AG08395 (cell line): ENCODE measurements at places on chromosomes 7 and 10.

GRCh38 chr10:102679596-102679995 is 34.6 kb downstream of the ARL3 start:
- no peak for DNase-seq

- no peak for DNase-seq
Observed at GRCh38 chr10:66353422-66353821, 572.4 kb upstream of the LRRTM3 start.

- peak; percentile 88 for DNase-seq
Observed at GRCh38 chr10:104054430-104054829, 31.2 kb downstream of the COL17A1 start.

DNA sequence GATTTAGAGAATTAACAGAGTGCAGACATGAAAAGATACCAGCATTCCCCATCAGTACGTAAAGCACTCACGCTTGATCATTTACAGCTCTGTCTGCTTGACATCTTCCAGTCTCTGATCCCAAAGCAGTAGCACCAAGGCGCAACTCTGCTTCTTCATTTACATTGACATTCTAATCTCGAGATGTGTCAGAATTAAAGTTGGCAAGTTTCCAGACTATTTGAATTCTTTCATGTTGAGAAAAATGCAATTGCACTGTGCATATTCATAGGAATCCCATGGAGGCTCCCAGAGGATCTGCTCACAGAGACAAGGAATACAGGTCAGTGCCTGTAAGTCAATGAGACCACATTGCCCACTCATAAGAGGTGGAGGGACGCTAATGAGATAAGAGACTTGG is 183.9 kb downstream of the LRRN3 start:
- DNase-seq = no peak

GRCh38 chr7:108415084-108415483 is 41.2 kb downstream of the NRCAM start:
- no peak for DNase-seq

- no peak for DNase-seq
Observed at GRCh38 chr10:131854579-131855335, 46.1 kb upstream of the PPP2R2D start.

- no peak for DNase-seq
Observed at GRCh38 chr7:119964788-119965542, 308.0 kb upstream of the KCND2 start.

- DNase-seq = no peak
Observed at GRCh38 chr10:65571011-65571570, 1354.7 kb upstream of the LRRTM3 start.

DNA sequence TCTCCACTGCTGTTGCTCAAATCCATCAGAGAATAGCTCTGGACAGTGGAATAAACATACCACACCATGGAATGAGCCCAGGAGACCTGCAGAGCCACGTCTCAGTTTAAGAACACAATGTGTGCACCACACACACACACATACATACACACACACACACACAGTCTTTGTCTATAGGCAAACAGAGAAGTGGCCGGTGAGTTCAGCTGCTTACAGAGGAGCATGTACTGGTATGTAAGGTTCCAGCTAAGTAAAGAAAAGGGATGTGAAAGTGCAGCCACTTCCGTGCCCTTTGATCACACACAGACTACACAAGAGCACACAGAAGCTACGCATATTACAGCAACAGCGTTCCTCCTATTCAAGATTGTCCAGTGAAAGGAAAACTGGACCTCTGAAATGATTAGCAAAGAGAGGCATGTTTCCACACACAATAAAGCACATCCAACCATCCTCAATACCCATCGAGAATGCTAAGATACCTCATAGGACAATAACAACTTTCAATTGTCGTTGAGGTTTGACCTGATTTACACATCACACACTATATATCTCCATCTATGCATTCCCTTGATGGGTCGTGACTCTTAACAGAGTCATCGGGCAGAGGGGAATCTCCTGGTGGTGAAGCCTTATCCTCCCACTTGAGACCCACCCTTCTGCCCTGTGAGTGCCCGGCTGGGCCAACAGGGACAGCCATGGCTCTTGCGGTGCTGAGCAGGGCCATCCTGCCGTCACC is 23.6 kb downstream of the SLC35B4 start:
- no peak for DNase-seq

DNA sequence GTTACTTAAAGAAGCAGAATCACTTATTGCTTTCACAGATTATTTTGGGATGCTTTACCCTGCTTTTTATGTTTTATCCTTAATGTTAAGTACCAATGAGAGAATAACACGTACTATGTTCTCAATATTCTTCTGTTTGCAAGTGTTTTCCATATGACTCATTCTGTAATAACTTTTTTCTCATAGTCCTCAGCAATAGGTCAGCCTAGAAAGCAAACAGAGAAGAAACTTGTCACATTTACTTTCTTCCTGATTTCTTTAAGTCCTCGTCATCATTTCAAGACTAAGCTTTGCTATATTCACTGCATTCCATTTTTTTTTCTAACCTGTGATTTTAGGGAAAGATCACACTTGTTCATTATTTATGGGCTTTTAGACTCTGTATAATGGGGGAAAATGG is 6.8 kb upstream of the AGR2 start:
- DNase-seq = peak; percentile 49

- no peak for DNase-seq
Observed at GRCh38 chr10:52442576-52442975, 128.5 kb downstream of the DKK1 start.

DNA sequence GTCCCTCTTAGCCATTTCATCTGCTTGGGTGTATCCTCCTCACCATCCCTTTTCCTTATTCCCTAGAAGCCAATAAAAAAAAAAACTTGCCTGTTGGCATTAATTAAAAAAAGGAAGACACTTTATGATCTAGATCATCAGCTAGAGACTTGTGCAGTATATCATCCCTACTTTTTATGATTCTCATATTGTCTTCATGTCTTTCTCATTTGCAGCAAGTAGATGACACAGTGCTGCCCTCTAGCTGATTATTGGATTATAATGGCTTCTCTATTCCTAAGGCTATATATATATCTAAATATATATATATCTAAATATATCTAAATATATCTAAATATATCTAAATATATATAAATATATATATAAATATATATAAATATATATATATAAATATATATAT is 272.4 kb upstream of the LRGUK start:
- peak; percentile 36 for DNase-seq

- DNase-seq = no peak
Observed at GRCh38 chr7:112134039-112134438, 72.2 kb downstream of the DOCK4 start.

GRCh38 chr7:107939573-107940489 is 48.8 kb downstream of the DLD start:
- peak; percentile 82 for DNase-seq

- DNase-seq = peak; percentile 93
Observed at GRCh38 chr10:72243822-72244437, 27.9 kb upstream of the ASCC1 start.

- DNase-seq = peak; percentile 86
Observed at GRCh38 chr10:33143160-33143728, 185.2 kb upstream of the ITGB1 start.

GRCh38 chr7:111301891-111302290 is 211.0 kb downstream of the LRRN3 start:
- no peak for DNase-seq

DNA sequence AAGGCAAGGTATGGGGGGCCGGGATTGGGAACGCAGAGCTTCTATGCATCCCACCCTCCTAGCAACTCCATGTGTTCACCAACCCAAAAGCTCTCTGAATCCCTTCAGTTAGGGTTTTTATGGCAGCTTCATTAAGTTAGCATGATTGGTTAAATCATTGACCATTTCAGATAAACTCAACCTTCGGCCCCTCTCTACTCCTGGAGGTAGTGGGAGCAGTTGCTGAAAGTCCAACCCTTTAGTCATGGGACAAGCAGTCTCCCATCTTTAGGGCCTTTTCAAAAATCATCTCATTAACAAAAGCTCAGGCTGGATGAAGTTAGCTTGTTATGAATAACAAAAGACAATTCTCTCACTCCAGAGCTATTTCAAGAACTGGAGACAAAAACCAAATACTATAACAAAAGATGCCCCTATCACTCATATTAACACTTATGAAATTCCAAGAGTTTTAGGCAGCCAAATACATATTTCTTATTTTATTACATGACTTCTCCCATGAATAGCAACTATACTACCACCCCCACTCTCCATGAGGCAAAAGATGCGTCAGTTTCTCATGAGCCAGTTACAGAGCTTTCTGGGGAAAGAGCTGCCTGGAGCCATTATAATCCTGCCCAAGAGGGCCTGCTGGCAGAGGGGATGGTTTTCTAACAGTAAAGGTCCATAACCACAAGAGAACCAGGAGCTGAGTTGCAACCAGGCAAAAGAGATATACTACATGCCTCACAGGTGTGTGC is 44.6 kb downstream of the SLC16A12 start:
- no peak for DNase-seq

- DNase-seq = peak; percentile 49
Observed at GRCh38 chr10:72259491-72260238, 14.1 kb upstream of the DDIT4 start.

DNA sequence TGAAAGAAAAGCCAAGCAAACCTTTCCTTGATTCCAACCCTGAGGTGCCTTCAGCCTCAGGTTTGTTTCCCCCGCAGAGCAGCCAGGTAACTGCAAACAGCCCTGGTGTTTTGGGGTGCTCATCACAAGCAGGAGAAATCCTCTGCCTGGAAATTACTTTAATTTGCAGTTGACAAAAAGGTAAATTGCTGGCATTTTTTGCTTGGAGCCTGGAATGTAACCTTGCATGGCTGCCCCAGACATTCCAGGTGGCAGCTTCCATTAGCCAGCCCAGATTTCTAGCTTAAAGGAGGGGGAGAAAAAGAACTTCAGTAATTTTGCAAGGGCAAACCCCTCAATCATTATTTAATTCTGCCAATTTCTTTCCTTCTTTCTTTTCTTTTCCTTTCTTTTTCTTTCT is 194.4 kb downstream of the MYOF start:
- DNase-seq = no peak

DNA sequence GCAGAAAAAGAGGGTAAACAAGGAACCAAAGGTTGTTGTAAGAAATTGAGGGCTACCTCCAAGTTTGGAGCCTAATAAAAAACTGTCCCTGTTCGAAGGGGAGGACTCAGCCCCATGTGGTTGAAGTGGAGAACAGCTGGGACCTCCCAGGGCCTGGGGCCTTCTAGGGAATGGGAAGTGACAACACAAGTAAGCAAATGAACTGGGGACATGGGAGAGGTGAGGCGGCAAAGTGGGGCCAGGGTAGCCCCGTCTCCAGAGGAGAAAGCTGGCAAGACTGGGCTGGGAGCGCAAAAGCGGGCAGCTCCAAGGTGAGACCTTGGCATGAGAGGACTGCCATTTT is 198.1 kb downstream of the ZNF438 start:
- no peak for DNase-seq
